ENCODE measurements at places on chromosomes 1 and 21. TPM values are rescaled to one million over a fixed set of nuclear protein-coding genes. Genes with fewer than 3 reads are reported as not detected.

GRCh38 chr1:207996636-207997035, 85.7 kb upstream of the CD34 start:
- DNase-seq, result no peak

- DNase-seq, result no peak
These were observed 6.2 kb downstream of the PGLYRP3 start for GRCh38 chr1:153306303-153307220.

- no peak for DNase-seq
These were observed 23.5 kb downstream of the TMEM51 start for GRCh38 chr1:15176898-15177665.

DNA sequence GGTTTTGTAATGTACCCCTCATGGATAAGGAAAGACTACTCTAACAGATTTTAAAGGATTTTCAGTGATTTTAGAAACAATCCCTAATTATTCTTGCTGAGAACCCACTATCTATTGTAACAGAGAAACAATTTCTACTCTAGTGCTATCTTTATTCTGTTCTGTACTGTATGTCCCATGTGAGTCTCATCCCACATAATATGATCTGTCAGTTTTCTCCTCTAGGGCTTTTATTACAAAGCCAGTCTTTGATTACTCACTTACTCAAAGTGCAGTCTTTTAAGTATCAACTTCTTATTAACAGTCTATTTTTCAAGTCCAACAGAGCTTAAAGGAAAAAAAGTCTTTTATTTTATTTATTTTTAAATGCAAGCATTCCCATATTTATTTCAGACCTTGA, 54.8 kb downstream of the CTH start:
- DNase-seq, result no peak

GRCh38 chr1:16719571-16720350, 20.6 kb upstream of the RNU1-4 start:
- no peak for DNase-seq

GRCh38 chr1:3673381-3674099, 21.2 kb downstream of the TP73 start:
- DNase-seq, result peak; percentile 64

PTGFR gene
- total RNA-seq, result not detected
